ENCODE measurements at places on chromosomes 2 and 18.

DNA sequence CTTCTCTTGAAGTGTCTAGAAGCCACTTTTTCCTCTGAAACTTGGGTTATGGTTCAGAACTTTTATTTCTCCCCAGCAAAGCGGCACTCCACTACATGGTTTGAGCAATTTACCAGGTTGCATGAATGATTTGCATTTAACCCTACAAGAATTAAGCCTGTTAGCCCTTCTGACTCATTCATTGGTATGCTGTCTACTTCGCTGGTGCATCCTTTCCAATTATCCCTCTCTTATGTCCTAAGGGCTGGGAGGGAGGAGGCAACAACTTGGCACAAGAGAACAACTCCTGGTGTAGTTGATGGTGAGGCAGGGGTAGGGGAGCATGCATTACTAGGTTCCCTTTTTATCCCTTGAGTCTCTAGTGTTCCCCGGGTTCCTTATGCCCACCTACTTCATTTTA is 293.4 kb upstream of the MEX3C start:
- DNase-seq: no peak

DNA sequence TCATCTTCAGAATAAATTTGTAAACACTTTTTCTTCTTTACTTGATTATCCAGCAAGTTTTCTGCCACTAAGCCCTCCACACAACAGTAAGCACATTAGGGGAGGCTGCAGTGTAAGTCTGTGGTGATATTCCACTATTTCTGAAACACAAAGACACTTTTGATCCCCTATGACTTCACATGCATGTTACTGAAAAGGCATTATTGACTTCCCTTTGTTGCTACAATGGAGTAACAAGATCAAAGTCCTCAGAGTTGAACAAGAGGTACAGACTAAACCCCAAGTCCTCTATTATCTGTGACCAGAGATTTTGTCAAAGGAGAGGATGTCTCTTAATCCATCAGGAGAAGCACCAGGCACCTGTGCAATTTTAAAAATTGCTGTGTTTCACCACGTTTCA is 157.9 kb downstream of the CD226 start:
- no peak for DNase-seq

DNA sequence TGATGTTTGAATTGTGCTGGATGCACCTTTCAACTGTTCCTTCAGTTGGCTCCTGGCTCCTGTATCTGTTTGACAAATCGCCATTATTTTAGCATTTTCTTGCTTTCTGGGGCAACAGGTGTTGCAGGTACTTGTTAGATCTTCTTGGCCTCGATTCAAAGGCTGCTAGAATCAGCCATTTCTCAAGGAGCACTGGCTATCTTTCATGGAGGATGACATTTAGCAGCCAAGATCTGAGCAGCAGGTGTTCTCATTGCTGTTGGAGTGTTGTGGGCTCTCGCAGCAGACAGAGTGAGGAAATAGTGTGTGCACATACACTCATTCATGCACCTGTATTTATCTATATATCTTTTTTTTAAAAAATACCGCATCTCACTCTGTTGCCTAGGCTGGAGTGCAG is 52.2 kb downstream of the INPP5D start:
- no peak for DNase-seq

GRCh38 chr2:26191316-26192159 is 18.6 kb downstream of the GAREM2 start:
- no peak for DNase-seq

- no peak for DNase-seq
These were observed 44.0 kb downstream of the CPO start for GRCh38 chr2:206983161-206983859.

DNA sequence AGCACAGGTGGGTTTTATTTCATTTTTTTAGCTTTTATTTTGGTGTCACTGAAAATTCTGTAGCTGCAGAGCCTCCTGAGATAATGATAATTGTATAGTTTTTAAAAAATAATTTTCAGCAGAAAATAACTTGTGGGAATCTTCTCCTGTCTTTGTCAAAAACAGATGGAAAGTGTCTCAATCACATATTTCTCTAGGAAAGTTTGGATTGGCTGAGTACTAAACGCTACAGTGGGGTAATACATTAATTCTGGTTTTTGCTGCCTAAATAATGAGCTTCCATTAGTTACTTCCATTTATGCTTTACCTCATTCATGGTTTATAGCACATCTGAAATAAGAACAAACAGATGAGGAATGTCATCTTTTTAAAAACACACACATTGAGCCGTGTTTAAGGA is 2.2 kb downstream of the TWIST2 start:
- no peak for DNase-seq

DNA sequence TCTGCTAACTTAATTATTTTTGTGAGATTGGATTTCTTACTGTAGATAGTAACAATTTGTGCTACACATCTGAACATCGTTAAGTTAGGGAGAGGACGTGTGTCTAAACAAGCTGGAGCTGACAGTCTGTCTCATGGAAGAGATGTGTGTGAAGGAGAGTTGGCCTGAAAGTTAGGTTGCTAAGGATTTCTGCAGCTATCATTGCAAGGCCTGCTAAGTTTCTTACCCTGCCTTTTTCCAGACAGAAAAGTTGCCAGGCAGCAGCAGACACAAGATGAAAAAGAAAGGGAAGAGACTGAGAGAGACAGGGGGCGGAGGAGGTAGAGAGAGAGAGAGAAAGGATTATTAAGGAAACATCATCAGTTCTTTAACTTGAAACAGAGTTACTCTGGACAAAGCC is 4.1 kb upstream of the LRP1B start:
- DNase-seq: no peak

DNA sequence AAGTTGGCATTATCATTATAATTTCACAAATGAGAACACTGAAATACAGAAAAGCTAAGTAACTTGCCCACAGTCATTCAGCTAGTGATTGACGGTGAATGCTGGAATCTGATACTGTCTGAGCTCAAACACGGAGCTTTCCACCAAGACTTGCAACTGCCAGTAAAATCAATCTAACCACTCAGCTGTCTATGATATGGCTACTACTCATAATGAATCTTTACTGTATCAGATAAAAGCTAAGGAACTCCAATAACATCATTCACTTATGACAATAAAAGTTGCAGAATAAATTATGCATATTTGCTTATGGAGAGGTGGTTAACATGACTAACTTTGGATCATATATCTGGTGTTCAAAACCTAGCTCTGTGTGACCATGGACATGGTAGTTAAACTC is 279.4 kb upstream of the NXPH2 start:
- DNase-seq: no peak

DNA sequence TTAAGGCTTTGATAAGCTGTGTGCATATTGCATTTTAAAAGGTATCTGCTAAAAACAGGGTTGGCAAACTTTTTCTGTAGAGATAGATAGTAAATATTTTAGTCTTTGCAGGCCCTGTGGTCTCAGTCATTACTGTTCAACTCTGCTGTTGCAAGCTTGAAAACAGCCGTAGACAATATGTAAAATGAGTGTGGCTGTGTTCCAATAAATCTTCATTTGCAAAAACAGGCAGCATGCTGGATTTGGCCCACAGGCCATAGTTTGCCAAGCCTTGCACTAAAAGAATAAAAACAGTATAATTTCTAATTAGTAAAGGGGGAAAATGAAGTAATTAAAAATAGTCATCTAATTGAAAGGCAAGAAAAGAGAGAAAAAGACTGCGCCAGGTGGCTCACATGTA is 35.3 kb downstream of the GCKR start:
- DNase-seq: no peak

- no peak for DNase-seq
These were observed 200.4 kb downstream of the TMEM247 start for GRCh38 chr2:46679761-46680160.

DNA sequence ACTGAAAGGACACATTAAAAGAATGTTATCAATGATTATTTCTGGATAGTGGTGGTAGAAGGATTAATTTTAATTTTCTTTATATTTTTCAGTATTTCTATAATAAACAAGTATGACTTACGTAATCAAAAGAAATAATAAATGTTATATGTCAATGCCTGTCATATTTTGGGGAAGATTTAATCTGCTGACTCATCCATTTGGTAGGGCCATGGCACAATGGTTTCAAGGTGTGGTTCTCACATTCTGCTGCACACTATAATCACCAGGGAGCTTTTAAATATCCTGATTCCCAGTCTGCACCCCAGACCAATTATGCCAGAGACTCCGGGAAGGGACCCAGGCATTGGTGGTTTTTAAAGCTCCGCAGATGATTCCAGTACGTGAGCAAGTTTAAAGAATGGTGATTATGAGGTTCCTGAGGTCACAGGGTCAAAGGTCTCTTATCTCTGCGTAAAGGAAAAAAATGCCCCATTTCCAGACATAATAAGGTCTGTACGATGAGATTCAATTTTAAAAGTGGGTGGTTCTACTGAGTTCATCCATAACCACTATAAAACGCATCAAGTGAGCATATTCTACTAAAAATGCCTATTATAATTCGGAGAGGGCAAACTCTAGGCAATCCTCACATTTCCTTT is 27.2 kb downstream of the WIPF1 start:
- DNase-seq: no peak

GRCh38 chr2:174776223-174776622 is 12.0 kb upstream of the CHRNA1 start:
- no peak for DNase-seq

GRCh38 chr2:204051476-204051875 is 114.9 kb downstream of the ICOS start:
- DNase-seq: no peak
